ENCODE measurements at places on chromosomes 3 and 15.

DNA sequence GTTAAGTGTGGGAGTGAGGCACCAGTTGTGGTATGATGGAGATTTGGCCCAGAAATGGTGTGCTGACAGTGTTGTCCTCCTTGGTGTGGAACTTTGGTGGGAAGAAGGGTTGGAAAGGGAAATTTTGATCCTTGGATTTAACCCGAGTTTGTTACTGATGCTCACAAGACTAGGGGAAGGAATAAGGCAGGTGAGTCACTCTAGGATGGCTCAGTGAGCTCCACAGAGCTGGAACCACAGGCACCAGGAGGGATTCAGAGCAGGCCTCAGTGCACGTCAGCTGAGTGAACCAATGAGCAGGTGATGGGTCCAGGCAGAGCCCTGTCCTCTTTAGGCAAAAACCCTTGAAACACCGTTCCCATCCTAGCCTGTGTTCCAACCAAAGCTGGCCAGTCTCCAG lies 11.4 kb downstream of the CHRD start:
- DNase-seq: no peak

DNA sequence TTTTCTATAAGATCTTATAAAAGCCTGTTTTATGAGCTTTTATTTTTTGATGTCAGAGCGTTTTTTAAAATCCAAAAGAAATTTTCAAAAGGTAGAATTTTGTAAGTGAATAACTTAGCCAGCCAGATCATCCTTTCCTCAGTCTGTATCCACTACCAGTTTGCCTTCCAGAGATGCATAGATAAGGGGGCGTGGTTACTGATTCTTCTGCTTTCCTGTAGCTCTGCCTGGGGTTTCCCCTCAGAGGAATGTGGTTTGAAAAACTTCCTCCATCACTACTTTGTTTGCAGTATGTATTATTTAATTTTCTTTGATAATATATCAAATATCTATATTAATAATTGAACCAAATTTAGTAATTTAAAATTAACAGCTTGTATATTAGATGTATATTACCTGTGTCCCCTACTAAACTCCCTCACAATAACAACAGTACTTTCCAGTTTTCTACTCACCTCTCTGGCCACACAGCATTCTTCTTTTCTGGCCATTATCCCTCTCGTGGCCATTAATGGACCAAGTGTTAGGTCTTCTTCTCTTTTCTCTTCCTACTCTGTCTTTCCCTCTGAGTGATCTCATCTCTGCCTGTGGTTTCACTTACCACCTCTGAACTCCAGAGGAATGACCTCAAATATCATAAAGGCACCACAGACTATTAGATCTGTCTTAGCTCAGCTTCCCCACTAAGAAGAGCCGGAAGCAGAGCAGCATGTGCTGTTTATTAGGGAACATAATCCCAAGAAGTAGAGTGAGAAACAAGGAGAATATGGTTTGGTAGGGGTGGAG lies 239.7 kb downstream of the UBE2E2 start:
- DNase-seq: no peak

- DNase-seq: no peak
These were observed 286.8 kb upstream of the THRB start for GRCh38 chr3:24781454-24781853.

DNA sequence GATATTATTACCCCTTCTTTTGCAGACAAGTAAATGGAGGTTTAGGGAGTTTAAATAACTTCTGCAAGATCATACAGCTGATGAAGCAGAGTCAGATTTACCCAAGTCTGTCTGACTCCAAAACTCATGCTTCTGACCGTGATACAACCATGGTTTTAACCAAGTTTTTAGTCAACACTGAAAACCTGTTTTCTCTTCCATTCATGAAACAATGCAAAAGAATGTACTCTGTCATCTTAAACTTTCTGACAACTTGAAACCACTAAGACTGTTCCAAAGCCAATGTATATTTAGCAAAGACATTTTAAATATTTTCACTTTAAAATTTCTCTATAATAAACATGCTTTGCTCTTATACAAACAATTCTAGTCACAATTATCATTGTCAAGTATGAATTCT lies 77.0 kb upstream of the RBMS3 start:
- no peak for DNase-seq

- no peak for DNase-seq
These were observed 6.6 kb downstream of the TM6SF1 start for GRCh38 chr15:83113881-83114674.

DNA sequence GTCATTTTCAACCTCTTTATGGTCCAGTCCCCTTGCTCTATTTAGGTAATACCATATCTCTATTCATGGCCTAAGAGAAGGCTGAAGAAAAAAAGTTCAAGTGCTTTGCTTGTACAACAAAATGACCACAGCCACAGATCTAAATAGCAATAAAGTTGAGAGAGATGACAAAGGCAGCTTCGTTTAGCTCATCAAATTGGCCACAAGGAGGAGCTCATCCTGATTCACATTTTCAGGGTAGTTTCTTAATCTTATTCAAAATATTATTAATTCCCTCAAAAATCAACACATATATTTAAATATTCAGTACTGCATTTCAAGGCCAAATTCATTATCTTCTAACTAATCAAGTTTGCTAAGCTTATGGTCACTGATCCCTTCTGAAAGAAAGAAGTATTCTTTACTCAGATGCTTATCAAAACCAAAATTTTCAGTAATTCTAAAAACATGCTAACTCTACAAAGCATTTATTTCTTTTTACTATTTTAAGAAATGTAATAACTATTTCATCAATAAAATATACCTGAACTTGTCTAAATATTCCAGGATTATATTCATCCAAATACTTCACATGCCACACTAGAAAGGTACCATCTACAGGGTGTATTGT lies 85.5 kb downstream of the DMXL2 start:
- no peak for DNase-seq

DNA sequence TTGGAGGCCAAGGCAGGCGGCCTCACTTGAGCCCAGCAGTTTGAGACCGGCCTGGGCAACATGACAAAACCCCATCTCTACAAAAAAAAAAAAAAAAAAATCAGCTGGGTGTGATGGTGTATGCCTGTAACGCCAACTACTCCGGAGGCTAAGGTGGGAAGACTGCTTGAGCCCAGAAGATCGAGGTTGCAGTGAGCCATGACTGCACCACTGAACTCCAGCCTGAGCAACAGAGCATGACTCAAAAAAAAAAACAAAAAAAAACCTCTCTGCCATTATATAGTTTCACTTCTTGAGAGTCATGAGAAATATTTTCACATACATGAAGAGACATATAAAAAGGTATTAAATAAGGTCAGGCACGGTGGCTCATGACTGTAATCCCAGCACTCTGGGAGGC lies 45.9 kb upstream of the CP start:
- DNase-seq: no peak

DNA sequence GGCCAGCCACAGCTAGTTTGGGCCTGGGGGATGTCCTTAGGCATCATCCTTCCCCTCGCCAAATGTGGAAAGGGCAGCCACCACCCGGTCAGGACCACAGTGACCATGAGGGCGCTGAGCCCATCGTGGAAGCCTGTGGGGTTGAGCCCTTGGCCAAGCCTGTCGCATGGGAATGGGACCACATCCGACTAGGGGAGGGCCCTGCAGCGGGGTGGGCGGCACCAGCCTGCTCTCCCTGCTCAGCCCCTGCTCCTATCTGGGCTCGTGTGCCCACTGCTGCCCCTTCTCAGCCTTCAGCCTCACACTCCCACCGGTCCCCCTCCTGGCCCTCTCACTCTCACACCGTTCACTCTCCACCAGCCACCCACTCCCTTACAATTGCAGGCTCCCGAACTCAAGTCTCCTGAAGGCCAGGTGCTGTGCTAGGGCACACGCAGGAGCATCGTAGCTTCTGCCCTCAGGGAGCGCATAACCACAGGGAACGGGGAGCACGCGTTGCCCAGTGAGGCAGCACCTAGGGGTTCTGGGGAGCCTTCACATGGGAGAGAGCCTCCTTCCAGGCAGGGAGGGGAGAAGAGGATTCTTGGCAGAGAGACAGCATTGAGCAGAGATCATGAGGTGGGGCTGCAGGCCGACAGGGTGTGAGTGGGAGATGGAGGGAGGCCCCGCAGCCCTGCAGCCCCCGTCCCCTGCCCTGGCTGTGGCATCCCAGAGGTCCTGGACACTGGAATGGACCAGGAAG lies 26.1 kb downstream of the LOXL1 start:
- DNase-seq: no peak

DNA sequence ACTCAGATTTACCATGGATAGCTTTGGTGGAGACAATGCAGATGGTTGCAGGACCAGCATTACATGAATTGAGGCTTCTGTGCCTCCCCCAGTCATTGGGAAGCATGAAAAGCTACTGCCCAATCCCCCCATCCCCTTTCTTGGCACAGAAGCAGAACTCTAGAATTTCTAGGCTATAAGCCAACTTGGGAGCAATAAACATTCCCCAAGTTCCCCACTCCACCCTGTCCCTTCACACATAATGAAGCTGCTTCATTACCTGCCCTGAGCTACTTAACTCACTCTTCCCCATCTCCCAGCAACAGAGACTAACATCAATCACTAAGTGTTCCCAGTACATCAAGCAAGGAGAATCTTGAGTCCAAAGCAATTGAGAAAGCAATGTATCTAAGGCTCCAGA lies 164.5 kb downstream of the RORA start:
- no peak for DNase-seq

GRCh38 chr15:42876224-42876623 lies 44.4 kb downstream of the TTBK2 start:
- no peak for DNase-seq

GRCh38 chr3:40827226-40827625 lies 302.5 kb downstream of the ZNF621 start:
- no peak for DNase-seq

DNA sequence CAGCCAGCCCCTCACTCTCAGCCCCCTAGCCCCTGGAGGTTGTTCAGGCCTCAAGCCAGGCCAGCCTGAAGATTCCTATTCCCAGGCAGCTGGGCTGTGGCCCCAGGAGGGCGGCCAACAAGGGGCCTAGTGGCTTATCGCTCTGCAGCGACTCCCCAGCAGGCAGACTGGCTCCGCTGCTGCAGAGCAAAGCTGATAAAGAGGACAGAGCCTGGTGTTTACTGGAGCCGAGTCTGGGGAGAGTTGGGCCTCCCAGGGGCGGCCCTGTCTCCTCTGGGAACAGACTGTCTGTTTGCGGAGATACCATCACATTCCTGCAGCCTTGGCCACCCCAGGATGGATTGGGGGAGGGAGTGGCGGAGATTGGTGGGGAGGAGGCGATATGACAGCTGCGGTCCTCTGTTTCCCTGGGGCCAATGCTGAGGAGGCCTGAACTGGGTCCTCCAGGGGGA lies 22.4 kb upstream of the SMAD6 start:
- DNase-seq: no peak

GRCh38 chr3:136699271-136699828 lies 52.8 kb downstream of the STAG1 start:
- DNase-seq: no peak

- DNase-seq: no peak
These were observed 52.8 kb upstream of the NSMCE3 start for GRCh38 chr15:29322415-29322814.

DNA sequence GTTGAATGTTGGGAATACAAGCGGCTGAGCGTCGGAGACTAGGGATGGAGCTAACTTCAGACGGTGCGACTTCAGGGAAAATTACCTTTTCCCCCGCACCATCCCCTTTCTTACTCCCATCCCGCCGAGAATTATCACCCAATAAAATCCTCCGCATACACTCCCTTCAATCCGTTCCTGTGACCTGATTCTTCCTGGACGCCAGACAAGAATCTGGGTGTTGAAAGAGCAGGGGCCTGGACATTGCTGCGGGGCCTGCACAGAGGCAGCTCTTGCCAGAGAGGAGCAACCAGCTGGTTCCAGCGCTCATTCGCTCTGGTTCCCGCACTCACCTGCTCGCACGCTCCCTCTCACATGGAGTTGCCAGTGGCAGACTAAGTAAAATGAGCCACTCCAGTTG lies 241.9 kb downstream of the ALCAM start:
- no peak for DNase-seq
